NCI-H1105 (cell line): ENCODE measurements at places on chromosomes 7 and 10.

GRCh38 chr10:60286559-60286958, 103.1 kb downstream of the ANK3 start:
- no peak for DNase-seq

- no peak for DNase-seq
Measured at GRCh38 chr7:68679459-68680234, 918.6 kb upstream of the AUTS2 start.

GRCh38 chr10:19579761-19580545, 236.3 kb upstream of the PLXDC2 start:
- no peak for DNase-seq

DNA sequence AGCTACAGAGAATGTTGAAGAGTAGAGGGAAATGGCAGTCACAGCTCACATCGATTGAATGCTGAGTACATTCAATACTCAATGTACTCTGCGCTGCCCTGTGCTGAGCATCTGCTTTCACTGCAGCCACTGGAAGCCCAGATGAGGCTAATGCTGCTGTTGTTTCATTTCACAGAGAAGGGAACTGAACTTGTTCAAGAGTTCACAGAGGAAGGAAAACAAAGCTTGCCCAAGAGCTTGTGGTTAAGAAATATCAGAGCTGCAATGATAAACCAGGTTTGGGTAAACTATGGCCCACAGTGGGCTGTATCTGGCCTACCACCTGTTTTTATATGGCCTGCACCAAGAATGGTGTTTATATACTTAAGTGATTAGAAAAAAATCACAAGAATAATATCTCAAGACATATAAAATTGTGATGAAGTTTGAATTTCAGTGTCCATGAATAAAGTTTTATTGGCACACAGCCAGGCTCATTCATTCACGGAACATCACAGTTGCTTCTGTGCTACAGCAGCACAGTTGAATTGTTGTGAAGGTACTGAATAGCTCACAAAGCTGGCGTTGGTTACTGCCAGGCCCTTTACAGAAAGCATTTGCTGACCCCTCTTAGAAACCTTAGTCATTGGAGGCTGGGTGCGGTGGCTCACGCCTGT, 64.1 kb downstream of the CFAP58 start:
- DNase-seq: no peak

DNA sequence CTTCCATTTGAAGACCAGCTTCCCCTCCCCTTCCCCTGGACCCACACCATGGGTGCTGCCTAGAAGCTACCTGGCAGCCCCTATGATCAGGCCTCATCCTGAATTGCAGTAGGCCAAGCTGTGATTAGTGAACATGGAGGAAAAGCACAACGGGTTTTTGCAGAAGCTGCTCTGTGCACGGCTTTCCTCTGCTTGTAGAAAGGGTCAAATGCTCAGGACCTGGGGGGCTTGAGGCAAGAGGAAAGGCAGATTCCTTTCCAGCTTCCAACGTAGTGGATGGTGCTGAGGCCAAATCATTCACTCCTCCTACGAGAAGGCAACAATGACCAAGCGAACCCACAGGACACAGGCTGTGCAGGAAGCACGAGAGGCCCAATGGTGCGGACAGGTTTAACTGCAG, 410.3 kb upstream of the SHH start:
- no peak for DNase-seq

GRCh38 chr10:2456834-2457233, 610.5 kb upstream of the PFKP start:
- DNase-seq: no peak
